ENCODE measurements at places on chromosomes 7 and 10. TPM values are rescaled to one million over a fixed set of nuclear protein-coding genes. Genes with fewer than 3 reads are reported as not detected.

PRKG1 gene
- total RNA-seq, result 1.3 TPM

SPAG6 gene
- total RNA-seq, result not detected

EIF4H gene
- total RNA-seq, result 118 TPM

FAM237B gene
- not detected for total RNA-seq

EDRF1 gene
- 8.3 TPM for total RNA-seq

PRF1 gene
- 6.5 TPM for total RNA-seq

DNAH11 gene
- 0.56 TPM for total RNA-seq

EIF5AL1 gene
- total RNA-seq, result 0.51 TPM

SDK1 gene
- 1.3 TPM for total RNA-seq

COL28A1 gene
- total RNA-seq, result not detected

RSU1 gene
- 24.6 TPM for total RNA-seq

NEUROG3 gene
- not detected for total RNA-seq

LMOD2 gene
- not detected for total RNA-seq

UTF1 gene
- total RNA-seq, result not detected

GOLGA7B gene
- 0.06 TPM for total RNA-seq

DENND11 gene
- total RNA-seq, result 27.5 TPM

OR2A1 gene
- total RNA-seq, result not detected

MOGAT3 gene
- 18.6 TPM for total RNA-seq

ANKMY2 gene
- total RNA-seq, result 7.1 TPM

THSD7A gene
- 1.3 TPM for total RNA-seq

MMRN2 gene
- 7.1 TPM for total RNA-seq

HOXA2 gene
- total RNA-seq, result not detected

CALHM1 gene
- not detected for total RNA-seq
